ENCODE measurements at places on chromosomes 3 and 15. TPM values are rescaled to one million over a fixed set of nuclear protein-coding genes. Genes with fewer than 3 reads are reported as not detected.

The IMPG2 gene
- 6.9 TPM for total RNA-seq

The NXPE3 gene
- 24.0 TPM for total RNA-seq

The MYO9A gene
- 115 TPM for total RNA-seq

The CHRNA7 gene
- 12.7 TPM for total RNA-seq

The REC114 gene
- total RNA-seq: not detected

The RARB gene
- total RNA-seq: 31.1 TPM

The ACP3 gene
- 1.2 TPM for total RNA-seq

The GORASP1 gene
- total RNA-seq: 40.8 TPM

The CMTM8 gene
- total RNA-seq: 1.4 TPM

The LRTM1 gene
- total RNA-seq: not detected
